ENCODE measurements at places on chromosomes 11 and 22.

DNA sequence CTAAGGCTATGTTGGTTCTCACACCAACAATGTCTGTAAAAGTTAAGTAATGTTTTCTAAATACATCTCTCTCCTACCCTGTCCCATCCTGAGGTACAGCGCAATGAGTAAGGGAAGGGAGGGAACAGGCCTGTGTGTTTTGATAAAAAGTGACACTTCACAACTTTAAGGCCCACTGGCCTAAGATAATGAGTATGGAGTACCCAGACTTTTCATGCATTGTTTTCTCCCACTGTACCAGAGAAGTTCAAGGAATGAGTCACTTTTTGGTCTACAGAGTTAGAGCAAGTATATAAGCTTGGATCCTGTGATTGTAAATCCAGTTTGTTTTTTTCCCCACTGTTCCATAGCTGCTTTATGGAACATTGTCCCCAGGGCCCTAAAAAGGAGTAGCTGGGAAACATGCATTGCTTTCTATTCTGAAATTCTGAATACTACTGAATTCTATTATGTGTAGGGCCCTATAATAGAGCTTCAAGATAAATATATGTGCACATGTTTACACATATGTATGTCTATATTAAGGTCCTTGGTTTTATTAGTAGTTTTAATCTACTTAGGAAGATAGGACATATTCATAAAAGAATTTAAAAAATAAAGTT is 29.8 kb downstream of the KCNE3 start:
- no peak for DNase-seq

DNA sequence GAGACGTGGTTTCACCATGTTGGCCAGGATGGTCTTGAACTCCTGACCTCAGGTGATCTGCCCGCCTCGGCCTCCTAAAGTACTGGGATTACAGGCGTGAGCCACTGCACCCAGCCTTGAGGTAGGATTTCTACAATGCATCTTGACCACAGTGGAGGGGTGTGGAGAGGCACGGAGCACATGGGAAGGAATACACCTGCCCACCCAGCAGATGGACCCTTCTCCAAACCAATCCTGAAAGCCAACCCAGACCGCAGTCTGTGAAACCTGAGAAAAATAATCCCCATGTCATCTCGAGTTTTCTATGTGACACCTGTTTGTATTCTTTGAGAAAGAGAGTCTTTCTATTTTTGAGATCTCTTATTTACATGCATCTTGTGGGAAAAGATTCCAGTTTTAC is 32.5 kb downstream of the LGR4 start:
- DNase-seq, result no peak

DNA sequence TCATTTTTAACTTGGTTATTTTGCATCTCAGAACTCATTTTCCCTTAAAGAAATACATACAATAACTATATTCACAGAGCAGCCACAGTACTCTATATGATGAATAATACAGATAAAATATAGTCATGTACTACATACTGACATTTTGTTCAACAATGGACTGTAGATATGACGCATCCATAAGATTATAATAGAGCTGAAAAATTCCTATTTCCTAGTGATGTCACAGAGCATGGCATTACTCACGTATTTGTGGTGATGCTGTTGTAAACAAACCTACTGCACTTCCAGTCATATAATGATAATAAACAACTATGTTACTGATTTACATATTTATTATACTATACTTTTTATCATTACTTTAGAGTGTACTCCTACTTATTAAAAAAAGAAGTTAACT is 38.7 kb downstream of the NARS2 start:
- no peak for DNase-seq

- DNase-seq, result no peak
Measured at GRCh38 chr22:19750507-19751490, 9.8 kb upstream of the TBX1 start.

- no peak for DNase-seq
Measured at GRCh38 chr11:107182978-107183377, 164.7 kb upstream of the GUCY1A2 start.

DNA sequence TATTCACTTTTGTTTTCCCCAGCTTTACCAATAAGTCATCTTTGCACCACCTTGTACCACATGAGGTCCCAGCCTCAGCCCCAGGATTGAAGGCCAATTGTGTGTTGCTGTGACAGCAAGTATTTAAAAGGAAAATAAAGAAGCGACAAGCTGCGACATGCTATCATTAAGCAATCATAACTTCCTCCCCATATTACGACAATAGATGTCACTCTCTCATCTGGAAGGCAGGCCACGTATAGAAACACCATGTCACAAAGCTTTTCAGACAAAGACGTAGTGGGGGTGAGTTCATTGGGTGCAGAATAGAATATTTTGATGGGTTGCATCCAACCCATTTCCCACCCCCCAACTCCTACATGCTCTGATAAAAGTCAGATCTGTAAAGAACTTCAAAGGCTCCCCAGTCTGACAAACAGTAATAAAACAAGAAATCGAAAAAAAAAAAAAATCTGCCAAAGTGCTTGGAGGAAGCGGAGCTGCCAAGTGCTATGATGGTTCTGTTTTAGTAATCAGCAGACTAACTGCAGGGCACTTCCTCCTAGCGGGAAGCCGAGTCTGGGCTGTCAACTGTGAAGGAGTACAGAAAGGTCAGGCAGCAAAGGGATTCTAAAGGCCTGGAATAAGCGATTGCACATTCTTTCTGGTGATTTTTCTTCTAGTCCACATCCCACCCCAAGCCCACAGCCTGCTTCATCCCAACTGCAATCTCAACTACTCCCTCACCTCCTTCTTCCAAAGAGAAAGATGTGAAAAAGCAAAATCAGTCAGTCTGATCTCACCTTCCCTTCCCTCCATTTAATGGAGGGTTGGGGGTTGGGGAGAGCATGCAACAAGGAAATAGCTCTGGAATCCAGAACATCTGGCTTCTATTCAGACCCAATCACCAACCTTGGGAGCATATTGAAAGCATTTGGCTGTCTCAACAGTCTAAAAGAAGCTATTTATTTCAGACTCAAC is 131.4 kb upstream of the UBASH3B start:
- DNase-seq, result no peak
